Stimulated activated naive B cell treated with anti-CD40 and anti-IgM and Interleukin-4, amounts not matched to agents 10 μg/mL and 1 μg/mL and 100 μg/mL, for 72 hours (primary cell): ENCODE measurements at places on chromosomes 7 and 10.

DNA sequence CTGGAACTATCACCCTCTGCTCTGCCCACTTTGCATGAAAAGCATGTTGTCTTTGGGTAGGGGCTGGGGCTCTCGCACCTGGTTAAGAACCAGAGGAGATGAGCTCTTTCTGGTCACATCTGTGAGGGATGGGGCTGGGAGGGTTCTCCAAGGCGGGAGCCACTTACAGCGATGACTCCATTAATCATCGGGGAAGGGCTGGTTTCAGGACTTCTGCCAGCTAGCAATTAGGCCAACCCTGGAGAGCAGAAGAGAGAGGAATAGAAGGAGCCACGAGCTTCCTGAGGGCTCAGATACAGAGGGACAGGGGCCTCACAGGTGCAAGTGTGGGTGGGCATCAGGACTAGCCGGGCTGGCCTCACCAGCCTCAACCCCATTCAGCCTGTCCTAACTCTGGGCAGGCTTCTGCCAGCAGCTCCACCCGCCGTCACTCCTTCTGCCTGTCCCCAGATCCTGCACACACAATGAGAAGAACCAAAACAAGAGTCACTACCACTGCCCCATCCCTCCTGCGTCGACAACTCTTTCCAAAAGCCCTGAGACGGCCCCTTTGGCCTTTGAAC, 8.4 kb downstream of the AQP1 start:
- H3K4me3 ChIP-seq = no peak overlapping the region
- H3K36me3 ChIP-seq = no peaks in the 10 kb centered on the region
- no peaks in the 10 kb centered on the region for H3K4me1 ChIP-seq
- H3K27me3 ChIP-seq = no peaks in the 10 kb centered on the region
- DNase-seq = no peak
- H3K27ac ChIP-seq = no peak overlapping the region

DNA sequence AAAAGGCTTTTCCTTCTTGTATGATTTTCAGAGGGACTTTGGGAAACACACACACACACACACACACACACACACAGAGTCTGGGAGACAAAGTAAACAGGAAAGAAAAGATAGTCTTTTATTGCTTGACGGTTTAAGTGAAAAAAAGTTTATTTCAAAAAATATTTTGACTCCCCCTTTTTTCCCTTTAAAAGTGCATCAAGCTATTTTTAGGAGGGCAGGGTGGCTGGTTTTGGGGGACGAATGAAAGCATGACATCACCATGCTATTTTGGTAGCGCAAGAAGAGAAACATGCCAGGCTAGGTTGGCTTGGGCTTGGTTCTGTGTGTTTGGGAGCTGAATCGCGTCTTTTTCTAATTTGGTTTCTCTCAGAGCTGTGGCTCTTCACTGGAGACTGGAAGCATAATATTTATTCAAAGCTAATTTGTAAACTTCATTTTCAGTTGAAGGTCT, 129.2 kb downstream of the BAMBI start:
- H3K4me1 ChIP-seq = no peaks in the 10 kb centered on the region
- no peak overlapping the region for H3K4me3 ChIP-seq
- no peaks in the 10 kb centered on the region for H3K36me3 ChIP-seq
- no peak overlapping the region for H3K27ac ChIP-seq

GRCh38 chr10:17836942-17837341, 27.8 kb downstream of the MRC1 start:
- H3K27me3 ChIP-seq = peaks cover 20% of the 10 kb centered on the region
- no peak overlapping the region for H3K27ac ChIP-seq
- no peak for DNase-seq
- H3K4me3 ChIP-seq = no peak overlapping the region
- no peaks in the 10 kb centered on the region for H3K36me3 ChIP-seq

GRCh38 chr7:155959894-155960293, 147.6 kb upstream of the SHH start:
- H3K27ac ChIP-seq = no peak overlapping the region
- H3K4me1 ChIP-seq = no peaks in the 10 kb centered on the region
- no peak for DNase-seq
- no peak overlapping the region for H3K4me3 ChIP-seq
- H3K27me3 ChIP-seq = peaks cover 14% of the 10 kb centered on the region

- no peak for DNase-seq
- H3K4me3 ChIP-seq = no peak overlapping the region
- H3K27me3 ChIP-seq = no peaks in the 10 kb centered on the region
- no peaks in the 10 kb centered on the region for H3K4me1 ChIP-seq
Measured at GRCh38 chr10:75260990-75261389, 25.2 kb upstream of the COMTD1 start.

DNA sequence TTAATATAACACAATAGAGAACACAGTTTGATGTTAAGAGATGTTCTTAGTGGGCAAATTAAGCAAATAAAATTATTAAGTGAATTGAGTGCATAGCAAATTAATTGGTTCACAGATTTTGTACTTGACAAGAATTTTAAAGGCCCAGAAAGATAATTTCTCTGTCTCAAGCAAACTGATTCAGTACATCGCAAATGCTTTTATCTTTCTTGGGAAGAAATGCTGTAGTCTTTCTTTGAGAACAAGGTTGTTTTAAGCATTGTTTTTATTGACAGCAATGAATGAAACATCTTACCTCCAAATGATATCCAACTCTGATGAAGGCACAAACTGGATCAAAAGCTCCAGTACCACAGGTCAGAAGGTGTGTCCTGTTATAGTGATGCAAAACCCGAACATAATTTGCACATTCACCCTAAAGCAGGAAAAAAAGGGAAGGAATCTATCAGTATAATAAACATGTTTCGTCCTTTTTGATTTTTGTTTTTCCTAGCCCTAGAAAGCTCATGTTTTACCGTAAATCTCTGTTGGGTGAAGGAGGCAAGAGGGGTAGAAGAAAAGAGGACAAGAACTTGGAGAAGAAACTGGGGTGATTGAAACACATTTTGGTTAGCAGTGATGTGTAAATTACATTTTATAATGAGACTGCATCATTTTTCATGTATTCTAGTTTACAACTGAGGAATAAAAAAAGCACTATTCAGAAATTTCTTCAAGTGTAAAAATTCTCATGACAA, 182.6 kb downstream of the SEMA3E start:
- DNase-seq = no peak
- no peaks in the 10 kb centered on the region for H3K4me1 ChIP-seq
- no peak overlapping the region for H3K4me3 ChIP-seq
- H3K27me3 ChIP-seq = no peaks in the 10 kb centered on the region
- no peak overlapping the region for H3K27ac ChIP-seq
